ENCODE measurements at places on chromosomes 5 and 9.

GRCh38 chr9:133981958-133982681, 10.0 kb downstream of the VAV2 start:
- no peak for DNase-seq

- DNase-seq = no peak
Observed at GRCh38 chr9:111900858-111901612, 4.4 kb downstream of the UGCG start.

- DNase-seq = no peak
Observed at GRCh38 chr5:40446910-40447309, 232.8 kb upstream of the PTGER4 start.

DNA sequence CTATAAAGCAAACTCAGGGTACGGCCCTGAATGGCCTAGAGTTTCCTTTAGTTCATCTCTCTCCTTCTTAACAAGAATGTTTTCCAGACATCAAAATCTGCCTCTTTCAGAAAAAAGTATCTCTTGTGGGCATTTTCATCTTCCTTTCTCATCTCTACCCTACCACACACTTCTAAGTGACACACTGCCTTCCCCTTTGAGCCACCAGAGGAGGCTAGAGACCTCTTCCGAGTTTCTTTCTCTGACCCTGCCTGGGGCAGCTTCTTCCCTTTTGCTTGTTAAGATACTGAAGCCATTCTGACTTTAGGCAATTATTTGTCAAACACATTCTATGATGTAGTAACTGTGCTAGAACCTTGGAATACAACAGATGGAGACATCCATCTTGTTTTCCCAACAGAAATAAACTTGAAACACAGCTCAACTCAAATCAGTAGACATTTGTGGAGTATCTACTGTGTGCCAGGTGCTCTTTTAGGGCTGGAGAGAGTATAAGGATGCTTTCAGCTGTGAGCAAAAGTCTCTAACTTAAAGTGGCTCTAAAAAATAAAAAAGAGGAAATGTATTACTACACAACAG, 8.6 kb upstream of the SV2C start:
- DNase-seq = no peak

DNA sequence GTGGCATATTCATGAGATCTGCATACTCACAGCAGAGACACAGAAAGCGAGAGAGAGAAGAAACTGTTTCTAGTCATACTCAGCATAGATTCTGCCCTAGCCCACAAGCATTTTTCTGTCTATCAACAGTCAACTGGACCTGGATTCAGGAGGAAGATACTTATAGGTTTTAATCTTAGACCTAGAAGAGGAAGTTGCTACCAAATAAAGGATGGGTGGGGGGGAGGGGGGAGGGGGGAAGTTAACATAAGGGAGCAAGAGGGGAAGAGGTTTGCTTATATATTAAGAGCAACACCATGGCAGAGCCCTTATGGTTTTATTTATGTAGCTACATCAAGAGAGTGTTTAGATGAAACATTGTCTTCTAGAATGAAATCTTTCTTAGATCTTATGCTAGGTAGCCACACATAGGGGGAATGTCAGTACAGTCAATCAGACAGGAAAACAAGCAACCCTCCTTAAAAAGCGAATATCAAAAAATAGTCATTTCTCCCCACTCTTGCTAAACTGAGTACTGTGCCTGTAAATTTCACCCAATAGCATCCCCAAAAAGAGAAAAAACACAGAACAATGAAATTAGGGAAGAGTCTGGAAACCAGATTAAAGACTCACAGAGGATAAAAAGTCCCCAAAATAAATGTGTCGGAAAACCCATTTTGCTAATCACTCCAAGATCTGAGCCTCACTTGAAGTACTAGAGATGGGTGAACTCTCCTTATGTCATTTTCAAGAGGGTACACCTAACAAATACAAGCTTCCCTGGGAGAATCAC, 192.7 kb upstream of the NR4A3 start:
- no peak for DNase-seq

- DNase-seq = no peak
Observed at GRCh38 chr9:133986774-133987445, 5.2 kb downstream of the VAV2 start.

- DNase-seq = no peak
Observed at GRCh38 chr9:29449306-29449705, 1876.0 kb upstream of the C9orf72 start.

DNA sequence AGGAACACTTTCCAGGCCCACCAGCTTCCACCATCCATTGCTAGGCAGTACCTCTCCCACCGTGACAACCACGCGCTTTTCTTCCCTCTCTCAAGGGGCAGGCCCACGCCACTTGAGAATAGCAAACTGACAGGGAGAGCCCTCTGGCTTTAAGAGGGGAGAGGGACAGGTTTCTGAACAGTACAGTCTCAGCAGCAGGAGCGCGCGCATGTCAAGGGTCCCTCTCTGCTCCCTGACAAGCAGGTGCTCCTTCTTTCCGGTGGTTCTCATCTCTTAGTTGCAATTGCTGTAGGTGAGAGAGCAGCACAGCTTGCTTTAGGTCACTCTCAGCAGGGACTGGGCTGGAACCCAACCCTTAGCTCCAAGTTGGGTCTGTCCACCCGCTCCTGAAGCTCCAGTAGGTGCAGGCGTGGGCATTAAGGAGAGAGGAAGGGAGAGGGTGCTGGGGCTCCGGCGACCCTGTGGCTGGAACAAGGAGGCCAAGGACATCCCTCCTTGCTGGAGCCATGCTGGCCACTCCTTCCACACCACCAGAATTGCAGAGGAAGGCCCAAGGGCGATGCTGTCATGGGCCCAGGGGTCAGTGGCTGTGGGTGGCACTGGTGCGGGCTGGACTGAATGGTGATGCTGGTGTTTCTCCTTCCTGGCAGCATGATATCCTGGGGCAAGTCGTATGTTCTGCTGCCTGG, 9.0 kb upstream of the PHF2 start:
- DNase-seq = no peak

- peak; percentile 66 for DNase-seq
Observed at GRCh38 chr9:114363424-114363823, 24.4 kb downstream of the AKNA start.

GRCh38 chr9:91786132-91786896, 163.7 kb downstream of the ROR2 start:
- no peak for DNase-seq

DNA sequence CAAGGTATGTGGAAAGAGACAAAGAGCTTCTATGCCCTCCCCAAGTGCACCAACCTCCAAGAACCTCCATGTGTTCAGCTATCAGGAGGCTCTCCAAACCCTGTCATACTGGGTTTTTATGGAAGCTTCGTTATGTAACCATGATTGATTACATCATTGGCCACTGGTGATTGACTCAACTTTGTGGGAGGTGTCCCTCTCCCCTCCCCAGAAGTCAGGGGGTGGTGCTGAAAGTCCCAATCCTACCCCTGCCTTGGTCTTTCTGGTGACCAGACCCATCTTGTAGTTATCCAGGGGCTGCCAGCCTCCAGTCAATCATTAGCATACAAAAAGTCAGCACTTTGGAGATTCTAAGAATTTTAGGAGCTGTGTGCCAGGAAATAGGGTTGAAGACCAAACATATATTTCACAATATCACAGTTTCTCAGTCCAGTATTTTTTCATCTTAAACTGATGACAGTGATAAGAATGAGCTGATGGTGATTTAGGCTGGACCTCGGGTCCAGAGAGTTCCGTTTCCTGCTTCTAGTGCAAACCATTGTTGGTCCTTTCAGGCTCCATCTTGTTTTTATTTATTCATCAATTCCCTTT, 27.3 kb upstream of the FANCC start:
- no peak for DNase-seq

GRCh38 chr5:38403877-38404635, 145.7 kb downstream of the EGFLAM start:
- DNase-seq = no peak

GRCh38 chr9:21961569-21961968, 32.6 kb downstream of the CDKN2A start:
- no peak for DNase-seq

GRCh38 chr9:119318371-119318770, 50.9 kb downstream of the BRINP1 start:
- no peak for DNase-seq

DNA sequence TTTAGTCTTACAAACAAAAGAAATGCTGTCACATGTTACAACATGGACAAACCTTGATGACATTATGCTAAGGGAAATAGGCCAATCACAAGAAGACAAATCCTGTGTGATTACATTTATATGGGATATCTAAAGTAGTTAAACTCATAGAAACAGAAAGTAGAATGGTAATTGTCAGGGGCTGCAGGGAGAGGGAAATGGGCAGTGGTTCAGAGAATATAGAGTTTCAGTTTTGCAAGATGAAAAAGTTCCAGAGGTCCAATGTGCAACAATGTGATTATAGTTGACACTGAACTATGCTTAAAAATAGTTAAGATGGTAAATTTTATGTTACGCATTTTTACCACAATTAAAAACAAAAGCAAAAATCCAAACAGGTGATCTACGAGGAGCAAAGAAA, 265.5 kb downstream of the NDUFS4 start:
- no peak for DNase-seq

DNA sequence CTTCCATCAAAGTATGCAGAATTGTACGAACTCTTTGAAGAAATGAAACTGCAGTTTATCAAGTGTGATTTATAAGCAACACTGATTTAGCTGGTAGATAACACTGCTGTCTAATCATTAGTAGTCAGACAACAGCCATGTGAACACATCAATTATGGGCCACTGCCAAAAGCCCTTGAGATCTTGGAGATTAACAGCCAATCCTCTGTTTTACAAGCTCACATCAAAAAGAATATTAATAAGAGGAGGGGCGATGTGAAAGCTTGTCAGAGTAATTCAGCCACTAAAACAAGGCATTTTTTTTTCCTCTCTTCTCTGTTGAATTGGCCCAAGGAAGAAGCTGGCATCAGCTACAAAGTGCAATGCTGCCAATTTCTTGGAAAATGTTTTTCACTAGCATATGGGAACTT, 28.1 kb downstream of the ZNF608 start:
- DNase-seq = no peak

GRCh38 chr5:5104550-5104949, 35.6 kb upstream of the ADAMTS16 start:
- no peak for DNase-seq

- DNase-seq = no peak
Observed at GRCh38 chr9:110188991-110189390, 19.0 kb downstream of the C9orf152 start.

DNA sequence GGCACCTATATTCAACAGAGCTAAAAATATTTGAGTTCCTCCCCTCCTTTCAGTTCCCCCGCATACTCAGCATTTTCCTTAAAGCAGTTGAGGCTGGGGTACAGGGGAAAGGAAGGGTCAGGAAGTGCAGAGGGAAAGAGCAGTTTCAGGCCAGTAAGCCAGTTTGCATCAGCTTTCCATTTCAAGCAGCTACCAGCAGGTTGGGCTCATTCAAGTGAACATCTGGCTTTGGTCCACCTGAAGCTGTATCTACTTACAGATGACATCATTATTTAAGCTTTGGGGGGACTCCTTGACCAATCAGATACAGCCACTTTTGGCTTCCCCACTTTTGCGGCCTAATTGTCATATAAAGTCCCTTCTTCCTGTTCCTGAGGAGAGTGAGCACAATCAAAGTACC, 8.2 kb upstream of the ACO1 start:
- DNase-seq = no peak

DNA sequence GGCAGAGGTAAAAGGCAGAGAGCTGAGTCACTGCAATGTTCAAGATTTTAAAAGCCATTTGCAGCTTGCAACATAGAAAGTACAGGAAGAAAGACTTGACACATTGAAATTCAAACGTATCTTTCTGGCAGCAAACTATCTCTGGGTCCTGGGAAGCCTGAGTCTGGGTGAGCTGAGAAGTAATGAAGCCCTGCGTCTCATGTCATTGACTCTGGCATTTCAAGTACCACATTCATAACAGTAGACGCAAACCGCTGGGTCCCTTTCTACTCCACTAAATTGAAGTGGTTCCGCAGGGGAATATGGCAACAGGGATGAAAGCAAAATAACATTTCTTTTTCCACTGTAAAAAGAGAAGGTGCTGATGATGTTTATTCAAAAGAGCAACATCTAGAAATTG, 694.3 kb downstream of the BRINP1 start:
- DNase-seq = no peak

All from activated effector memory CD4-positive, alpha-beta T cell treated with anti-CD3 and anti-CD28 coated beads, Interleukin-2, amount 50 U/mL, for 16 hours (primary cell).